SW480 (cell line): ENCODE measurements at places on chromosomes 1 and 21.
A peak's percentile ranks its signal among the peaks of the same experiment; 100 is the strongest.

DNA sequence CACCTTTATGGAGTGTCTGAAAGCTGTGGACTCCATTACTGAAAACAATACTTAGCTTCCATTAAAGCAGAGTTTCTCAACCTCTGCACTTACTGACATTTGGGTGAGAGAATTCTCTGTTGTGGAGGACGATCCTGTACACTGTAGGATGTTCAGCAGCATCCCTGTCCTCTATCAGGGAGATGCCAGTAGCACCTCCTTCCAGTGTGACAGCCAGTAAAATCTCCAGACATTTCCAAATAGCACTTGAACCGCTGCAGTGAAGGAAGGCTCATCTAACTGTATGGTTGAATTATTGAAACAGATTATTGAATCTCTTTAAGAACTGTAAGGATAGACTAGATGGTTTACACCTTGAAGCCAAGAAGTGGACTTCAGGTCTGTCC, 3.1 kb downstream of the PRDM2 start:
- no peak for DNase-seq

GRCh38 chr1:191579019-191579418, 579.2 kb upstream of the RGS18 start:
- no peak for DNase-seq

- DNase-seq: peak; percentile 47
Observed at GRCh38 chr1:149844101-149844500, 55.3 kb upstream of the BOLA1 start.

- DNase-seq: no peak
Observed at GRCh38 chr1:179743679-179744400, 749 bp downstream of the FAM163A start.

- no peak for DNase-seq
Observed at GRCh38 chr1:178650934-178651511, 74.0 kb upstream of the RALGPS2 start.

GRCh38 chr1:156284757-156285156, 632 bp downstream of the TMEM79 start:
- no peak for DNase-seq

GRCh38 chr1:109712321-109712864, 342 bp downstream of the GSTM5 start:
- no peak for DNase-seq

GRCh38 chr1:145991735-145992412, 4.5 kb downstream of the TXNIP start:
- DNase-seq: no peak

DNA sequence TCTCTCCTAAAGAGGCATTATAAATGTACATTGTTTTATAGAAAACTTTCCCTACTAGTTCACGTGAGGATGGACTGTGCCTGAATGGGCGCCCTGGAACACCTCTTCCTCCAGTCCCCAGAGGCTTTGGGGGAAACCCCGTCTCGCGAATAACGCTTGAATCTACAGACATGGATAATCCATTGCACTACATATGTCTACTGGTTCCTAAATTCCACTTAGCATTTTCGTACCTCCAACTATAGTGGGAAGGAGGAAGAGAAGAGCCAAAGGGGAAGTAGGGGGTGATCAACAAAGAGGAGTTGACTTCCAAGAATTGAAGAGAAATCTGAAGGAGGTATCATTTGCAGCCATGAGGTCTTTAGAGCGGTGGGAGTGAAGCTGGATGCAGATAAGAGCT, 11.1 kb downstream of the BARHL2 start:
- DNase-seq: no peak

- no peak for DNase-seq
Observed at GRCh38 chr1:23964790-23965740, 5.4 kb downstream of the PNRC2 start.

- no peak for DNase-seq
Observed at GRCh38 chr1:14705824-14706223, 107.3 kb downstream of the KAZN start.

DNA sequence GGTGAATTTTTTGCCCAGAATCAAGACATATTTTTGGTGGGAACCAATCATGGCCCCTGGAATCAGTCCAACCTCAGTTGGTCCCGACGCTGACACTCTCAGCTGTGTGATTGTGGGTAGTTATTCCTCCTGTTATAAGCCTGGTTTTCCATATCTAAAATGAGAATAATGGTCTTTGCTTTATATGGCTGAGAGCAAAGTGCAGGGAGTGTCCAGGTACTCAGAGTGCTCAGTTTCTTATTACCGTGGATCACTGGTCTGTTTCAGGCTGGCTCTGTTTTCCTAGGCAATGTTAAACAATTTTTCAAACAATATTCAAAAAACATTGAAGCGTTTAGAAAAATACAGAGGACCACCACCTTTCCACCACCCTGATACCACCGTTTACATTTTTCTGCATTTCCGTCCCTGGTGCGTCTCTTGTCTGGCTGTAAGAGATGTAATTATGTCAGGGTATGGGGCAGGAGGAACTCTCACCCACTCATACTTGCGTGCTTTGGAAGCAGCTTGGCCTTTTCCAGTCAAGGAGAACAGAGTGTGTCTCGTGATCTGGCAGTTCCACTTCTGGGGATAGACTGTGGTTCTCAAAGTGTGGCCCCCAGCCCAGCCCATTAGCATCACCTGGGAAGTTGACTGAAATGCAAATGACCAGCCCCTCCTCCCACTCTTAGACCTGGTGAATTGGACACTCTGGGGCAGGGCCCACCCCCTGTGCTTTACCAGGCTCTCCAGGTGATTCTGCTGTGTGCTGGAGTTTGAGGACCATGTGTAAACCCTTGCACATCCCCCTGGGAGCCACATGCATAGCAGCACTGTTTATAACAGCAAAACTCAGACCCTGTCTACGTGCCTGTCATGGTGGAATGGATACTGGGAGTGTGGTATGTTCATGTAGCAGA, 6.8 kb downstream of the MX1 start:
- no peak for DNase-seq

GRCh38 chr1:76374086-76374485, 299.5 kb downstream of the ST6GALNAC3 start:
- no peak for DNase-seq

GRCh38 chr1:247164694-247165093, 7.1 kb downstream of the ZNF124 start:
- DNase-seq: no peak

DNA sequence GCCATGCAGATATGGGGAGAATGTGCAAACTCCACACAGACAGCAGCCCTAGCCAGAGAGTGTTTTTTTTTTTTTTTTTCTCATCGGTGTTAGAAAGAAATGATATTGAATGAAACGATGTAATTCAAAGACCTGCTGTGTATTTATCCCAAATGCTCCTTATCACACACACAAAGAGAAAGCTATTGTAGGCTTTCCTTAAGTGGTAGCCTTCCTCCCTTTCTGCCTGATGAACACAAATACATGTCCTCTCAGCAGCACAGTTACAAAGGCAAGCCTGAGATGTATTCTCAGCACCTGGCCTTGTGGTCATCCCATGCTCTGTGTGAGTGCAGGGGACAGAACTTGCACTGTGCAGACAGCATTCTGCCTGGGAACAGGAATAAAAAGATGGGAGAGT, 93.8 kb downstream of the PLPPR5 start:
- DNase-seq: no peak

DNA sequence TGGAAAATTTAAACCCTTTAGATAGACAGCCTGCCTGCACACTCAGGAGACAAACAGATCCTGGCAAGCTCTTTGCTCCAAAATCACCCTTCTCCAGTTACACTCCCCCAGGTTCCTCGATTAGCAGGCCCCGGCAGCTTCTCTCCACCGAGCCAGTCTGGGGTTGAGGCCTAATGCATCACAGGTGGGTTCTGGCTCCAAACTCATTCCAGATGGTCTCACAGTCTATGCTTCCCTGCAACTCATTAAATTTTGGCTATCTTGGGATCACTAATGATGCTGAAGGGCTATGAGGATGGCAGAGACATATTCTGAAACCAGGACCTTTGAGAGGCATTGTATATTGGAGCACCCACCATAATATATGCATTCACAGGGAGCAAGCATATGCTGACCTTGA, 559.8 kb upstream of the USP24 start:
- DNase-seq: no peak

DNA sequence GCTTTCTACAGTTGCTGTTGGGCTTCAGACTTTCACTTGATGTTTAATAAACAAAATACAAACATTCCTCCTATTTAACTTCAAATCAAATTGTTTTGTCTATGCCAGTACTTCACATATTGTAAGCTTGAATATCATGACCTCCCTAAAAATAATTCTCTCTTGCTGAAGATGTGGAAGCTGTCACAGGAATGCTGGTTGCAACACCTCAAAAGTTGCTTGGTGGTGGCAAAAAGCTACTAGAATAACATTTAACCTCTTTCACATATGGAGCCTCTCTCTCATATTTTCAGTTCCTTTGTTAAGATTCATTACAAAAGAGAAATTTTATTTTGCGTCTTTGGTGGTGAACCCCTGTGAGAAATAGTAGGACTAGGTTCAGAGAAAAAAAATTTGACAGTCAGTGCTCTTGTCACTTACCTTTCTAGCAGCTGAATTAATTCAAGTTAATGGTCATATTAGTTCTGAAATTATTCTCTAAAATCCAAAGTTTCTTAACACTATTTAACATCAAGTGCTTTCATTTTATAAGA, 25.5 kb upstream of the F13B start:
- no peak for DNase-seq

- DNase-seq: no peak
Observed at GRCh38 chr1:96145492-96145891, 576.1 kb upstream of the PTBP2 start.

DNA sequence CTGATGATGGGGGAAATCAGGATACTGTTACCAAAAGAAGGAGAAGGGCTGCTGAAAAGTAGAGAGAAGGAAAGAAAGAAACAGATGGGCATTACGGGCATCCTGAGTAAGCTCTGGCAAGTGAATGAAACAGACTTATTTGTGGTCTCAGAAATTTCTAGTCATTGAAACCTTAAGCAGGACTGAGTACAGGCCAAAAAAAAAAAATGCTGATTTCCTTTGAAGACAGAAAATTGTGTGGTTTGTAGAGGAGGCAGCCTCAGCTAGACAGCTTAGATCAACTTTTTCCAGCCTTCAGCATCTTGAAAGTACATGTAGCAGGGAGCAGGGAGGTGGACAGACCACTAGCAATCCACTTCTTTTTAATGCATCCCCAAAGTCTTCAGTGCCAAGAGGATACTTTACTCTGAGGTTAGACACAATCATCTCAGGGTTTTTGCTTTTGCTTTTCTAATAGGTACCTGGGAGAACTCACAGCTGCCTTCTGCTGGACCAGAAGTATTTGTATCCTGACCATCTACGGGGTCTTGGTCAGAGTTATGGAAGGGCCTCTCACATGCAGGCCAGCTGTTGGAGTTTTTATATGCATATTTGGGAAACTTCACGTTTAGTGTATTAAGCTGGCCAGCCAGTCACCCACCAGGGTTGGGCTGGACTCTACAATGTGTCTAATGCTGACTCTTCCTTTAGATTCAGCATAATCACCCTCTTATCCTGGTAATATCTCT, 10.6 kb upstream of the CAPZB start:
- DNase-seq: no peak

- no peak for DNase-seq
Observed at GRCh38 chr1:54978528-54979326, 1.7 kb upstream of the TMEM61 start.

DNA sequence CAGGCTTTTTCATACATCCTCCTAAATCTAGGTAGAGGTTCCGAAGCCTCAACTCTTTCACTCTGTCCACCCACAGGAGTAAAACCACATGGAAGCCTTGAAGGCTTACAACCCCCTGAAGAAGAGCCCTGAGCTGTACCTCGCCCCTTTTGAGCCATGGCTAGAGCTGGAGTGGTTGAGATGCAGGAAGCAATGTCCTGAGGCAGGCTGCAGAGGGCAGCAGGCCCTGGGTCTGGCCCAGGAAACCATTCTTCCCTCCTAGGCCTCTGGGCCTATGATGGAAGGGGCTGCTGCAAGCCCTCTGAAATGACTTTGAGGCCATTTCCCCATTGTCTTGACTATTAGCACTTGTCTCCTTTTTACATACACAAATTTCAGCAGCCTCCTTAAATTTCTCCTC, 1503.0 kb downstream of the KCNT2 start:
- no peak for DNase-seq

GRCh38 chr1:112508278-112509004, at the start of gene WNT2B:
WNT2B (plus strand) TSS chr1:112508965; CDS start chr1:112509263, 298 bp downstream.
- DNase-seq: peak; percentile 25

GRCh38 chr1:50109647-50110075, 941 bp downstream of the ELAVL4 start:
- peak; percentile 21 for DNase-seq

GRCh38 chr21:36489776-36490165, 9.8 kb upstream of the CLDN14 start:
- DNase-seq: no peak

GRCh38 chr21:45979141-45979631, 2.4 kb upstream of the COL6A1 start:
- DNase-seq: peak; percentile 61

DNA sequence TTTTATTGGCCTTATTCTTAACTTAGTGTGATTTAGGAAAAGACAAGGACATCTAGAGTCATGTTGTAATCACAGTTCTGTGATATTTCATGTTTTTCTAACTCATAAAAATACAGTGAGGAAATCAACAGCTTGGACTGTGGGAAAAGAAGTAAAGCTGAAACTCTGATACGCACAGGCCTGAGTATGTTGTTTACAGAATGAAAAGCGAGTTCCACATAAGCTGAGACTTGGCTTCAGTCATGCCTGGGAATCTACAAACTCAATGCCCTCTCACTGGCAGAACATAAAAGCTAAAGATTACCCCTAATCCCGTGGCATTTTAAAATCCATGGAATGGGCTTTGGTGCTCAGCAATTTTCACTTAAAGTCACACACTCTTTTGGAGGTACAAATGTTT, 23.6 kb upstream of the ATP5PO start:
- no peak for DNase-seq

DNA sequence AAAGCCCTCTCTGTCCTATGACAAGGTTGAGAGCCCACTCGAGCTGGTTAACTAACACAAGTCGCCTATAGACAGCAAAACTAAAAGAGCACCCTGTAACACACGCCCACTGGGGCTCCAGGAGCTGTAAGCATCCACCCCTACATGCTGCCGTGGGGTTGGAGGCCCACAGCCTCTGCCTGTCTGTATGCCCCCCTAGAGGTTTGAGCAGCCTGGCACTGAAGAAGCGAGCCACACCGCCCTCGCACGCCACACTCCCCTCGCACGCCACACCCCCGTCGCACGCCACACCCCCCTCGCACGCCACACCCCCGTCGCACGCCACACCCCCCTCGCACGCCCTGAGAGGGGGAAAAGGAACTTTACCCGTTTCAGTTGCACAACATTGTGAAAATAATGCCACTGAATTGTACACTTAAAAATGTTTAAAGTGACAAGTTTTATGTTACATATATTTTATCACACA, 13.2 kb upstream of the HMGCL start:
- DNase-seq: peak; percentile 53

- DNase-seq: peak; percentile 84
Observed at GRCh38 chr1:34786521-34787325, 5.7 kb downstream of the GJB3 start.

GRCh38 chr1:4684136-4684535, 29.7 kb downstream of the AJAP1 start:
- DNase-seq: peak; percentile 11

- no peak for DNase-seq
Observed at GRCh38 chr21:34781526-34781925, 112.7 kb downstream of the CLIC6 start.
